Osteocyte (in vitro differentiated cells): ENCODE measurements at places on chromosomes 4 and X.

DNA sequence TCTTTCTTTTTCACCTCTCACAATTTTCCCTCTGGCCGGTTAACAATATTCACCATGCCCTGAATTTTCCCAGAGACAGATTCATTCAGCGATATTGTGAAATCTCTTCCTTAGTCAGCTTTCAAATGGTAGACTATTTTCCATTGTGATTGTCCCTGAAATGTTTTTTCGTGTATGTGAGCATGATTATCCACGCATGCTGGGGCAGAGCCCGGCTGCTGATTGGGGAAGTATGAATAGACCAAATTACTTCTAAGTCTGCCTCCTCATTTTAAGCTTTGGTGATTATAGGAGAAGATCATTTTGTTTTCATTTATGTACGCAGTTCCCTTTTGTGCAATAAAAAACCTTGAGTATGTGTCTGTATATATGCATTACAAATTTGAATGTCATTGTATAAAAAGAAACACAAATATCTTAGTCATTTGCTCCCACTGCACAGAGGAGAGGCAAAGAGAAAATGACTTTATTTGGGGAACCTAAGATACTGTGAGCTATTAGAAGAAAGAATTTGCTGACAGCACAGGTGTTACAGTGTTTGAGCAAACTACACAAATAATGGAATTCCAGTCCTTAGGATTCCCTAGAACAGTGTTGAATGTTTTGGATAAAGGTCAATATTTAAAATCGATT lies 11.3 kb downstream of the DTHD1 start:
- DNase-seq, result no peak

- no peak for DNase-seq
Measured at GRCh38 chr4:112865443-112865842, 184.0 kb upstream of the ANK2 start.

DNA sequence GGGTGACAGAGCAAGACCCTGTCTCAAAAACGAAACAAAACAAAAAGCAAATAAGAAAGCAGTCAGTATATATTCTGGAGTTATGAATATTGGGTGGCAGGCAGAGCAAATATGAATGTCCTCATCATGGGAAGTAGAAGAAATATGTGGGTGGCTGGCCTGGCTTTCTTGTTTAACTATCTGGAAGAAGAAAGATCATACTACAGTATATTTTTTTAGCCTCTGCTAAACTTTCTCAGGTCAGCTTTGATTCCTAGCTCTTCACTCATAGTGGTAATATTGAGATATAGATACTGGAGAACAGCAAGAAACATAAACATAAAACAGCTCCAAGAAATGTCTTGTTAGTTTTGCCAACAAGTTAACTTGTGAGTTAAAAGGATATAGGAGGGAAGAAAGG lies 192.5 kb downstream of the SOWAHB start:
- no peak for DNase-seq

DNA sequence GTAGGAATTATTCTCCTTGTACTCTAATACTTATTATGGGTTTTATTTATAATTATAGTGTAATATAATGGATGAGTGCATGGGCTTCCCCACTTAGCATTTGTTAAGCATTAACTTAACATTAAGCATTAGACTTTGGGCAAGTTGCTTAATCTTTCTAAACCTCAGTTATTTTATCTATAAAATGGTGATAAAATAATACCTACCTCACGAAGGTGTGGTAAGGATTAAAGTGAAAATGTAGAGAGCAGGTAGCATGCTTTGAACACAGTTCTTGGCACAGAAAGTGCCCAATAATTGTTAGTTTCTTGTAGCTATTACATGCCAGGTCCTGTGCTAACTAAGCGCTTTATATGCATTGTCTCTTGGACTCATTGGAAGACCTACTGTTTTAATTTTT lies 2.6 kb downstream of the MSMO1 start:
- DNase-seq, result no peak

GRCh38 chr4:168908851-168909273 lies 101.2 kb downstream of the CBR4 start:
- no peak for DNase-seq

DNA sequence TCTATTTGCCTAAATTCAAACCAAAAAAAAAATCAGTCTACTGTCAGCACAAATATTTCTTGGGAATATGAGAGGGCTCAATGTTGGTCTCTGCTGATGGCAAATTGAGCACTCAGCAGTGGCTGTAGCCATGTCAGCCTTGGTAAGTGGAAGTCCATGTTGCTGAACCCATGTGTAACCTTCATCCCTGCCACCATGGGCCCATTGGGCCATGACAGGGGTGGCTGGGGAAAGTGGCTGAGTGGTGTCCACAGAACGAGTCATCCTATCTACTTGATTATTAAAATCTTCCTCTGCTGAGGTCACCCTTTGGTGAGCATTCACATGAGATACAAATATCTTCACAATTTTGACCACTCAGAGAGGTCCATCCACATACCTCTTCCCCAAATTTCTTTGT lies 56.8 kb upstream of the FAM9B start:
- DNase-seq, result no peak

DNA sequence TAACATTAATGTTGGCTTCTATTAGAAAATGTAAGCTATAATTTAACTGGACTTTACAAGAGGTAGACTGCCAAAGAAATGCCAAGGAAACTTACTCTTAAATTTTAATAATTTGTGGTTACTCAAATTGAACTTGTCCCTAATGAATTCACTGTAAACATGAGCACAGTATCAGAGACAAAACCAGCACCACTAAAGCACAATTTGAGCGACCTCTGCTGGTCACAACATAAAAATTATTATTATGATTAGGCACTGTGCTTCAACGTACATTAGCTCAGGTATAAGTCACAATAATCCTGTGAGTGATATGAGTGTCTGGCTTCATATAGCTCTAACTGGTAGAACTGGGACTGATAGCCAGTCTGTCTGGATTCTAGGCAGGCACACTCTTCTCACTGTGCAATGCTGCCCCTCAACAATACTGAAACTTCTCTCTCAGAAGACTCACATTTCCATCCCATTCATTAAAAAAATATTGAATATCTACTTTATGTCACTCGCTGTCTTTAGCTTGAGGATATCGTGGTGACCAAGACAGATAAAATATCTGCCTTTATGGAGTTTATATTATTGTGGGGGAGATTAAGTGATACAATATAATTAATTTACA lies 8.0 kb downstream of the NUDT6 start:
- DNase-seq, result no peak

DNA sequence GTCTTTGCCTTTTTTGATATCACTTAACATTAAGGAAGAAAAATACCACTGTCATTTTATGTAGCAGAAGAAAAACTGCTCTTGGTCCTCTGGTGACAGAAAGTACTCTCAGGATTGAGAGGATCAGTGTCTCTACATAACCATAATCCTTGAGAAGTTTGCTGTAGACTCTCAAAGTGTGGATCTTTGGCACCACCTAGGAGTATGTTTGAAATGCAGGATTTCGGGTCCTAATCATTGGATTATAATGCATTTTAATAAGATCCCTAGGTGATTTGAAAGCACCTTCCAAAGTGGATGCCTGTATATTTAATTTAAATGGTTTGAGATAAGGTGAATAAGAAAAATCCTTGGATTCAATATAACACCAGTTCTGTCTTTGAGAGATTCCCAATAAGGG lies 23.2 kb downstream of the MOB1B start:
- DNase-seq, result no peak

DNA sequence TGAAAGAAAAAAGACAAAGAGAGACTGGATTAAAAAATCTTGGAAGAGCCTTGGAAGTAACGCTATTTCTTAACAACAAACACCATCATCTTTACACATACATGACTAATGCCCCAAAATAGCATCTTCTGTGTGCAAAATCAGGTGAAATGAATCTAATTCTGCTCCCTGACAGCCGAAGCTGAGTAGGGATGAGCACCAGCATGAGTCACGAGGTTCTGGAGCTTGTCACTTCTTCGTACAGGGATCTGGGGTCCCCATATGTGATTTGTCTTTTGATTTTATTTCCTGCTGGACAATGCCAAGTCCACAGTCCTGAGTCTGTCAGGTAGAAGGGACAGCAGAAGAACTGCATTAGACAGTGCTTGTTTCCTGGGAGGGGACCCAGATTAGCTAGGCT lies 55.9 kb downstream of the OSTC start:
- no peak for DNase-seq

GRCh38 chr4:6962211-6963041 lies 52.8 kb downstream of the TBC1D14 start:
- DNase-seq, result peak; percentile 81

GRCh38 chrX:153948847-153949805 lies 4.7 kb upstream of the RENBP start:
- no peak for DNase-seq

- no peak for DNase-seq
Measured at GRCh38 chr4:93771640-93772411, 56.7 kb upstream of the ATOH1 start.

DNA sequence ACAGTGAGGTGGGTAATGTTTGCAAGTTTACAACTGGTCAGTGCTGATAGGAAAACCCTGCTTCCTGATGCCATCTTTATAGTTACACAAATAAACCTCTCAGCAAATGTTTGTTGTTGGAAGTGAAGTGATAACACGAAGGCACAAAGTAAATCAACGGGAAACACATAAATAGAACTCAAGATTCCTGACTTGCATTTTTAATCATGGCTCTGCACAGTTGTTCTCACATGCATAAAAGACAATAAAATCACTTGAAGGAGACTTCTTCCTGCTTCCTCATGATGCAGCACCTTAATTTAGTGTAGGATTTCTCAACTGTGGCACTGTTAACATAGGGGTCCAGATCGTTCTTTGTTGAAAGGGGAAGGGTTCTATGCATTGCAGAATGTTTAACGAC lies 907.7 kb downstream of the RAB28 start:
- DNase-seq, result no peak

DNA sequence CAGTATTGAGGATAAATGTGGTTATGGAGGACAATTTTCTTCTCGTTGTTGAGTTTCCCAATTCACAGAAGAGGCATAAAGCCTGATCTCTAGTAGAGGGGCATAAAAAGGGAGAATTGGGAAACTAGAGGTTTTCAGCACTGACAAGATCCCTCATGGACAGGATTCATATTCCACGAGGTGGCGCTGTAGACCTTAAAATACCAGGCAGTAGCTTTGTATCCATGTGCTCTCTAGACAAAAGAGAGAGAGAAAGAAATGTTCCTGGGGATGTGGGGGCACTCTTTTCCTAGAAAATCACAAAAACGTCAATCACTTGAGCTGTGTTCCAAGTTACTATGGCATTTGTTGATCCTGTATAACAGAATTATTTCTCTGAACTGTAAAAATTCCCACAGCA lies 128.3 kb downstream of the MAGEE1 start:
- DNase-seq, result no peak

DNA sequence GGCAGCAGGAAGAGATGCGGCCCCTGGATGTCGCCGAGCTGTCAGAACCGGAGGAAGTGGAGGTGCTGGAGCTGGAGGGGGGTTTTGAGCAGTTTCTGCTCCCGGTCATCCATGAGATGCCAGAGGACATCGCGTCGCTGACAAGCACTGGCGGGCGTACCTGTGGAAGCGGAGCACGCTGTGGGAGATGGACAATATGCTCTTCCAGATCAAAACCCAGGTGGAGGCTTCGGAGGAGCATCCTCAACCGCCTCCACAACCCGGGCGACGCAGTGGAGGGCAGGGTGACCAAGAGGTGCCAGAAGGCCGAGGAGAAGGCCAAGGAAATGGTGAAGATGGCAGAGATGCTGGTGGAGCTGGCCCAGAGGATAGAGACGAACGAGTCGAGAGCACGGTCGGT lies 7.6 kb upstream of the CCNQ start:
- DNase-seq, result no peak

DNA sequence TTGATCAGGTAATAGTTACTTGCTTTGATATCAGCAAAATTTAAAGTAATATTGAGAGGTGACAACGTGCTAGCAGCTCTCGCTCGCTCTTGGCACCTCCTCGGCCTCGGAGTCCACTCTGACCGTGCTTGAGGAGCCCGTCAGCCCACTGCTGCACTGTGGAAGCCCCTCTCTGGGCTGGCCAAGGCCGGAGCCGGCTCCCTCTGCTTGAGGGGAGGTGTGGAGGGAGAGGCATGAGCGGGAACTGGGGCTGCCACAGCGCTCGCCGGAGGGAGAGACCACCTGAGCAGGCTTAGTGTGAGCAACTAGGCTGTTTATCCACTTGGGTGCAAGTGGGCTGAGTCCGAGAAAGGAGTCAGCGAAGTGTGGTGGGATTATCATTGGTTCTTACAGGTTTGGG lies 455.7 kb upstream of the PCDH7 start:
- DNase-seq, result no peak

GRCh38 chr4:113878668-113879067 lies 100.8 kb downstream of the ARSJ start:
- no peak for DNase-seq

GRCh38 chr4:84501202-84501503 lies 2.1 kb upstream of the NKX6-1 start:
- DNase-seq, result no peak

DNA sequence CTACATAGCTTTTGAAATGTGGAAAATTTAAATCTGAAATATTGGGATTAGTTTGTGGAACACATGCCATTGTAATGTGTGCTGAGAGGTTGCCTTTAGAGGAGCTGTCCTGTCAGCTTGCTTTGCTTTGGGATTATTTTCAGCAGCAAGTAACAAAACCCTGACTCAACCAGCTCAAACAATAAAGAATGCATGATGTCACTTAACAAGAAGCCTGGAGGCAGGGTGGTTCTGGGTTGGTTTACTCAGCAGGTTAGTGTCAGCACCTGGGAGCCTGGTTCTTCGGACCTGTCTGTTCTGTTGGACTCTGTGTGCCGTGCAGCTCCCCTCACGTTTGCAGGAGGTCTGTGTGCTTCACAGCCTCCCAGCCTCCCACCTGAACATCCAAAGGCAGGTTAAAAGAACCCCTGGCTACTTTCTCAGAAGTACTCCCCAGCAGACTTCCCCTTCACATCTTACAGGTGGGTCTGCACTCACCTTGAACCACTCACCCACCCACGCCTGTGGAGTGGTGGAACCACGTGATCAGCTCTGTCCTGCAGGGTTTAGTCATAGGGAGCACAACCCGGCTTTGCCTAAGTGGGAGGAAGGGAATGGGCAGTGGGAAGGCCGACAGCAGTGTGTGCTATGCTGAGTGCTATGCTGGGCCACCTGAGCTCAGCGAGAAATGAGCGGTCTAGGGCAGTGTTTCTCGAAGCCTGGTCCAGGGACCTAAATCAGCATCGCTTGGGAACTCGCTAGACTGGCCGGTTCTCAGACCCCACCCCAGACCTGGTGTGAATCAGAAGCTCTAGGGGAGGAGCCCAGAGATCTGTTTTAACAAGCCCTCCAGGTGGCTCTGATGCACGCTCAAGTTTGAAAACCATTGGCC lies 20.4 kb downstream of the TMEM131L start:
- peak; percentile 68 for DNase-seq

DNA sequence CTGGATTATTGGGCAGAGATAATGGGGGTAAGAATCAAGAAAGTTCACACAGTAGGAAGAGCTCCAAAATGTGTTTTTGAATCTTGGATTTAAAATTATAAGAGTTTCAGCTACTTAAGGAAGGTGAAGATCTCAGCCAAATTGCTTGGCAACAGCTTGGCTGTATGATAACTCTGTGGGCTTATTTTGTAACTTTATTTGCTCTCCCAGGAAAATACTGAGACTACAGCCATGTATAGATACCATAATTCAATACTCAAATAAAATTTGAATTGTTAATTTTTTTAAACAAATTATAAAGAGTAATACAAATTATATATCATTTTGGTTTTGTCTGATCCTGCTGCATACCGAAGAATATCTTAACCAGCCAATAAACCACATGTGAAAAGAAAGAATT lies 129.5 kb upstream of the INPP4B start:
- DNase-seq, result no peak

GRCh38 chr4:154427149-154427548 lies 64.5 kb downstream of the DCHS2 start:
- no peak for DNase-seq
